ENCODE measurements at places on chromosomes 2 and 18.

DNA sequence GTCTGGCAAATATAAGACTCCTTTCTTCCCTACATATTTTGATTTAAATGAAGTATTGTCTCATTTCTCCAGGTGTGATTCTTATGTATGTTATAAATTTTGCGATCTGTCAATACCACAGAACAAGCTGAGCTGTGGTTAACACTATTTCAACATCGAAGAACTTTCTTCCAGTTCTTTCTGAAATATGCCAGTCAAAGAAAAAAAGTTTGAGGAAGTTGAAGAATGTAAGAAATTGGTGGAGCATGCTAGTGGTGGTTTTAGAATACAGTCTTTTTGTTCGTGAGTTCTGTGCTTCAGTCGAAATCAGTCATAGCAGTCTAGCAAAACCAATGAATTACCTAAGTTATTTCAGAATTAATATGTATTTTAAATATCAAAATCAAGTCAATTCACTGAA is 8.6 kb upstream of the COBLL1 start:
- DNase-seq: no peak

GRCh38 chr18:26711756-26712155 is 153.8 kb downstream of the AQP4 start:
- DNase-seq: no peak

GRCh38 chr2:127612111-127612822 is 33.7 kb upstream of the GPR17 start:
- DNase-seq: no peak

DNA sequence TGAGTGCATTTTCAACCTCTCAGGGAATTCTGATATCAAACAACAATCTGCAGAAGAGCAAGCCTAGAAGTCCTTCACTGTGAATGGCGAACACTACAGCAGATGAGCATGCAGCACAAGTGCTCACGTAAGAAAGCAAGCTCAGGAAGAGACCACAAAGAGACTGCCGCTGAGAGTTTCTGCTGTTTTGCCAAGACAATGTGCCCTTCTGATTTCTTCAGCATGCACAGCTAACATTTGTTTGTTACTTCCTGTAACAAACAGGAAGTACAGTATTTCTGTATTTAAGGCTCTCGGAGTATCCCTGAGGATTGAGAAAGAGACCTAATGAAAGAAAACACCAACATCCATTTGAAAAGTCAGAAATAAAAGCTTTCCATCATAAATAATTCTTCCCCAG is 45.9 kb downstream of the MBOAT2 start:
- DNase-seq: no peak

DNA sequence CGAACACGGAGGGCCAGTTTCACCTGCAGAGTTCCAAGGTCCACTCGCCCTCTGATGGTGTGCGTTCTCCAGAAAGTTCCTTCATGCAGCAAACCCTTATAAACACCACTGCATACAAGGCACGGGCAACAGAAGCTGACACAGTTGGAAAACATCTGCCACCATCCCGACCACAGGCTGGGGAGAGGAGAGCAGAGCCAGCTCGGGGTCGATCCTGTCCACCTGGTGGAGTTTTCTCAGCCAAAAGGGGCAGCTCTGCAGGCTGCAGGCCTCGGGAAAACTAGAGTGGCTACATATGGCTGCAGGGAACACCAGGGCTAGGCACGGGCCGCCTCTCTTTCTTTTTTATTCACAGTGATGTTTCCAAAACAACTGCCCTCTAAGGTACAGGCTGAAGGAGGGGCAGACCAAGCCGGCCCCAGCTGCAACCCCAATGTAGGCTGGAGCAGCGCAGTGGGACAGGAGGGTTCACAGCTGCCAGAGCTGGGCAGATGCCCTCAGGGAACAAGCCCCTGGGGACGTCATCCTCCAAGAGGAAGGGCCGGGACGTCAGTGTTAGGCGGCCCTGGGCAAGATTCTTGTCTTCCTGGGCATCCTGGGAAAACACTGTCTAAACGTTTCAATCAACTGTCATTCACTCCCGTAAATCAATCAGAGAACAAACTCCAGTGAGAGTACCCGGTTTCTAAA is 274.7 kb downstream of the TWIST2 start:
- DNase-seq: no peak

DNA sequence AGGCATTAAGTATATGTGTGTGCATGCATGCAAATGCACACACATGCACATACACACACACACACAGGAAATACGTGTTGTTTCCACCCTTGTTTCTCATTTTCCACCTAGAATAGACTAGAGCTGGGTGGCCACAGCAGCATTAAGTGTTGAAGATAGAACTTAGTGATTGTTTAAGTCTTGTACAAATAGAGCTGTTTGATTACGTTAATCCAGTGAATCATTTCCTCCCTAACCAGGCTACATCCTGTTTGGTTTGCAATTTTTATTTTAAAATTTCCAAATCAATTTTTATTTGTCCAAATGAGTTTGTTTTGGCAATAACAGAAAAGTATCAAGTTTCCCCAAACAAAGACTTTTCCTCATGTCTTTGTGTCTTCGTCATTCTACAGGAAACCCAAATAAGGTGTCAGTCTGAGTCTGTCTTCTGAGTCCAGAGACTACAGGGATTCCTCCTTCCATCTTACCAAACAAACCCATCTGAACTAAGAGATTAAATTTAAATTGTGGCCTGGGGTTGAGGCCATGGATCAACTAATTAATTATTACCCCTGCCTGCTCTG is 74.6 kb upstream of the GALNT5 start:
- no peak for DNase-seq

Data from activated T-cell treated with anti-CD3 and anti-CD28 coated beads for 24 hours (primary cell).